ENCODE measurements at places on chromosomes 5 and 9.

DNA sequence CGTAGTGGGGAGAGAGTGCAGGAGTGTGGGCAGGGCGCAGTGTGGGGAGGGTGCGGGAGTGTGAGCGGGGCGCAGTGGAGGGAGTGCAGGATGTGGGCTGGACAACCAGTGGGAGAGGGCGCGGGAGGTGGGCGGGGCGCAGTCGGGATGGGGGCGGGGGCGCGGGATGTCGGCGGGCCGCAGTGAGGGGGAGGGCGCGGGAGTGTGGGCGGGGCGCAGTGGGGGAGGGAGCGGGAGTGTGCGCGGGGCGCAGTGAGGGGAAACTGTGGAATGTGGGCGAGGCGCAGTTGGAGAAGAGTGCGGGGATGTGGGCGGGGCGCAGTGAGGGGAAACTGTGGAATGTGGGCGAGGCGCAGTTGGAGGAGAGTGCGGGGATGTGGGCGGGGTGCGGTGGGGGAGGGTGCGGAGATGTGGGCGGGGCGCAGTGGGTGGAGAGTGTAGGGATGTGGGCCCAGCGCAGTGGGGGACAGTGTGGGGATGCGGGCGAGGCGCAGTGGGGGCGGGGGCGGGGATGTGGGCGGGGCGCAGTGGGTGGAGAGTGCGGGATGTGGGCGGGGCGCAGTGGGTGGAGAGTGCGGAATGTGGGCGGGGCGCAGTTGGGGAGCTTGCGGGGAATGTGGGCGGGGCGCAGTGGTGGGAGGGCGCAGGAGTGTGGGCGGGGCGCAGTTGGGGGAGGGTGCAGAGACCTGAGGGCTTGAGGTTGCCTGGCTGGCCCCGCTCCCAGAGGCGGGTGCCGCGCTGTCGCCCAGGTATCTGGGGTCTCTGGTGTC, at the start of gene NXNL2:
Gene NXNL2, plus strand, starts transcription at position 723 of the 770 bp plus-strand sequence. CDS start 257 bp downstream, outside the sequence.
- peak; percentile 31 for ATAC-seq

- no peak for ATAC-seq
Observed at GRCh38 chr5:170860415-170860814, 1.4 kb upstream of the RANBP17 start.

GRCh38 chr5:91106842-91107511, 276.1 kb downstream of the ARRDC3 start:
- no peak for ATAC-seq

- ATAC-seq: no peak
Observed at GRCh38 chr5:2897276-2897961, 145.9 kb upstream of the IRX2 start.

DNA sequence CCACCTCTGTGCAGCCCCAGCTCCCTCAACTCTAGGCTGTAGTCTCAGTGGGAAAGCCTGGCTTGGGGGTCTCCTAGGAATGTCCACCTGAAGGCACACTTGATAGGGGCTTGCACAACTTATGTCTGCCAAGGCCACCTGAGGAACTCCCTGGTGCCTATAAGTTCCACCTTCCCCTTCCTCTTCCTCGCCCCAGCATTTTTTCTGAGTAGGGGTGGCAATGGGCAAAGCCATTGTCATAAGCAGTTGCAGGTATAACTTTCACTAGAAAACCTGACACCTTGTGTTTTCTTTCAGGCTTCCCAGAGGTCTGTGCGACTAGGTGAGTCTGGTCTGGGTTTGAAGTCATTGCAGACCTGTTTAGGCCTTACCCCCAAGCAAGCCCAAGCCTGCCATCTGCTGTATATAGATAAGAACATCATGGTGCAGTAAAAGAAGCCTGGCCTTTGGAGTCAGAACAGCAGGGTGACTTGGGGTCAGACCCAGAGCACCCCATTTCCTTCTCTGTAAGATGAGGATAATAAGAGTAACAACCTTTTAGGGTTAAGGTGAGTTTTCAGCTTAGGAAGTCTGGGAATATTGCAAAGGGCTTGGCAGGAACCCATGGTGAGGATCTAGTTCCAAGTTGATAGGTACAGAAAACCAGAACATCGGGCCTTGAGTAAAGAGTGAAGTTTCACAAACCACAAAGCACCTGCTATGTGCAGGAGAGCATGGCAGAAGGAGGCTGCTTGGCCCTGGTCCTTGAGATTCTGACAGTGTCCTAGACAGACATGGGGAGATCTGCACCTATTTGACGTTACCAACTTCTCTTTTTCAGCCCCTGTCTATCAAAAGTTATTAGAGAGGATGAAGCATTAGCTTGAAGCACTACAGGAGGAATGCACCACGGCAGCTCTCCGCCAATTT, 33.8 kb downstream of the TGFBI start:
- peak; percentile 52 for ATAC-seq

DNA sequence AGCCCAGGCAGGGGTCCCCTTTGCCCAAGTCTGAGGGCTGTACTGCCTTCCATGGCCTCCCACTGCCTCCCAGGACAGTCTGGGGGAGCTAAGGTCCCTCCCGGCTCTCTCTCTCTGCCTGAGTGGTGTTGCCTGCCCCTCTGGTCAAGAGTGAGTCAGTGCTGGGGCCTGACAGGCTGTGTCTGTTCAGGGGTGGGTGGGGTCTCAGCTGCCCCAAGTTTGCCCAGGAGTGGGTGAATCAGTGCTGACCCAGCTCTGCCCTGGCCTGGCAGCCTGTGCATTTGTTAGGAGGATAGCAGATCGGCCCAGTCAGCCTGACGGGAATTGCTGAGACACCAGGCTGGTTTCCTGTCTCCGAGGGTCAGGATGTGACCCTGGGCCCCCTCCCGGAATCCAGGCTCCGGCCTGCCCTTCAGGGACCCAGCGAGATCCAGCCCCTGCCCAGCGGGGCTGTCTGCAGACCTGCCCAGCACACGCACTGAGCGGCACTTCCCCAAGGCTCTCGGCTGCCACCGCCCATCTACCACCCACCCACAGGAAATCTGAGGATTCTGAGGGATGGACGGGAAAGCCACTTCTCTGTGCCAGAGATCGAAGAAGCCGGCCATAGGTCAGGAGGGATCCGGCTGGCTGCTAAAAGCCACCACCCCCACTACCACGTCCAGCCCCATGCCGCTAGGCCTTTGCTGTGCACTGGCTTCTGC, 15.9 kb downstream of the ENG start:
- ATAC-seq: no peak

DNA sequence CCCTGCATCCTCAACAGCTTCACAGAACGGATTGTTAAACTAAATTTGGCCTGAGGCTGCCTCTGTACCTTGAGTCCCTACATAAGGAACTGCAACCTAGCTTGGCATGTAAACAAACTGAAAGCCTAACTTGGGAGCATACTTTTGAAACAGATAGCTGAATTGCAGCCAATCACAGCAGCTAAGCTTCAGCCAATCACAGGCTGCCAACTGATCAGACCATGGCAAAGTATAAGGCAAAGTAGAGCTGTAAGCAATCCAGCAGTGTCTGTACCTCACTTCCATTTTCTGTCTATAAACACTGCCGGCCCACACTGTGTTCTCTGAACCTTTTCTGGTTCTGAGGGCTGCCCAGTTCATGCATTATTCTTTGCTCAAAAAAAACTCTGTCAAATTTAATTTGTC, 8.9 kb upstream of the ZNF483 start:
- ATAC-seq: peak; percentile 66

GRCh38 chr5:135091286-135091685, 57.3 kb upstream of the PITX1 start:
- no peak for ATAC-seq

- ATAC-seq: no peak
Observed at GRCh38 chr5:61205013-61205412, 42.7 kb upstream of the SMIM15 start.

DNA sequence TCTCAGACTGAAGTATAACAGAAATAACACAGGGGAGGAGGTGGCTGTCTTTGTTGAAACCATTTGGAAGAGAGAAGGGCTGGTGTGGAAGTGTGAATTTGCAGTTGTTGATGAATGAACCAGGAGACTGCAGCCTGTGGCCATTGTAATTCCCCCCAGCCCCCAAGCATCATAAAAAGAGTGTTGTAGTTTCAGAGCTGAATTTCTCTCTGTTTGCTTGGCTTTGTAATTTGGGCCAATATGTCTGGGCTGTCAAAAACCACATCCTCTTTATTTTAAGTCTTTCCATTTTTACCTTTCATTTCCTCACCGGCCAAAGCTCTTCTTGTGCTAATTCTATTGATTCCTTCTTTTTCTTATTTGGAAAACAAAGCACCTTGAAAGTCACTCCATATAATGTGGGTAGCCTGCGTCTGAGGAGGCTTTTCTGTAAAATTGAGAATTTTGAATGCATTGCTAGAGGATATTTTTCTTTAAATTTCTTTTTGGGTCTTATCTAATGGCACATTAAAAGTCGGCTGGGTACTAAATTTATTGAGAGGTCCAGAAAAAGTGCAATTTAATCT, 383.3 kb downstream of the OSTF1 start:
- ATAC-seq: no peak
